ENCODE measurements at places on chromosomes 6 and 20.

DNA sequence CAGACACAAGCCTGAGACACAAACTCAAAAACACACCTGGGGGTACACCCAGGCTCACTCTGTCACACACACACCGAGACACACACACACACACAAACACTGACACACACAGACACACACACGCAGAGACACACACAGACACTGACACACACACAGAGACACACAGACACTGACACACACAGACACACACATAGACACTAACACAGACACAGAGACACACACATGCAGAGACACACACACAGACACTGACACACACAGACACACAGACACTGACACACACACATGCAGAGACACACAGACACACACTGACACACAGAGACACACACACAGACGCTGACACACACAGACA is 14.4 kb upstream of the ABHD16B start:
- no peak for DNase-seq

DNA sequence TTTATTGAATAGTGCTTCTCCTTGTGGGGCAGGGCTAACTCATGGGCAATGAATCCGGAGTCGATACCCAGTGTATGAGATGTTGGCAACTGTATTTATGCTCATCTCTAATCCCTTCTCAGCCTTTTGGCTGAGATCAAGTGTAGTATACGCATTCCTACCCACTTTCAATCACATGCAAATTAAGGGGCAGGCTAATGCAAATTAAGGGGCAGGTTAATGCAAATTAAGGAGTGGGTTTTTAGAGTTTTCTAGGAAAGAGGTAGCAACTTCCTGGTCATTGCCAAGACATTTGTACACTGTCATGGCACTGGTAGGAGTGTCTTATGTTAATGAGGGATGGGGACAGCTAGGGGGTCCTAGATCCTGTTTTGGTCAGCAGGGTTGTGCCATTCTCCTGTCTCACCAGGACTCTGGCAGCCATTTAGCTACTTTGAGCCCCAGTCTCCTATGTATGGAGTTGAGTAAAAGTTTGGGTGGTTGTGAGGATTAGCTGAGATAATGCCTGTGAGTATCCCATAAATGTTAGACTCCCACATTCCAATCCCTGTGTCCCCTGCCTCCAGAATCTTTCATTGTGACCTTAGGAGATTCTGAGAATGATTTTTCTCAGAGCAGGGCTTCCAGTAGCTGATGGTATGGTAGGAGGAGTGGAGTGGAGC is at the start of gene CNBD2:
Gene CNBD2 (plus strand): TSS at position 612 of the 662 bp plus-strand sequence. CDS start 173 bp downstream, outside the sequence.
- no peak for DNase-seq

- no peak for DNase-seq
Observed at GRCh38 chr20:59656417-59656816, 52.1 kb downstream of the PHACTR3 start.

DNA sequence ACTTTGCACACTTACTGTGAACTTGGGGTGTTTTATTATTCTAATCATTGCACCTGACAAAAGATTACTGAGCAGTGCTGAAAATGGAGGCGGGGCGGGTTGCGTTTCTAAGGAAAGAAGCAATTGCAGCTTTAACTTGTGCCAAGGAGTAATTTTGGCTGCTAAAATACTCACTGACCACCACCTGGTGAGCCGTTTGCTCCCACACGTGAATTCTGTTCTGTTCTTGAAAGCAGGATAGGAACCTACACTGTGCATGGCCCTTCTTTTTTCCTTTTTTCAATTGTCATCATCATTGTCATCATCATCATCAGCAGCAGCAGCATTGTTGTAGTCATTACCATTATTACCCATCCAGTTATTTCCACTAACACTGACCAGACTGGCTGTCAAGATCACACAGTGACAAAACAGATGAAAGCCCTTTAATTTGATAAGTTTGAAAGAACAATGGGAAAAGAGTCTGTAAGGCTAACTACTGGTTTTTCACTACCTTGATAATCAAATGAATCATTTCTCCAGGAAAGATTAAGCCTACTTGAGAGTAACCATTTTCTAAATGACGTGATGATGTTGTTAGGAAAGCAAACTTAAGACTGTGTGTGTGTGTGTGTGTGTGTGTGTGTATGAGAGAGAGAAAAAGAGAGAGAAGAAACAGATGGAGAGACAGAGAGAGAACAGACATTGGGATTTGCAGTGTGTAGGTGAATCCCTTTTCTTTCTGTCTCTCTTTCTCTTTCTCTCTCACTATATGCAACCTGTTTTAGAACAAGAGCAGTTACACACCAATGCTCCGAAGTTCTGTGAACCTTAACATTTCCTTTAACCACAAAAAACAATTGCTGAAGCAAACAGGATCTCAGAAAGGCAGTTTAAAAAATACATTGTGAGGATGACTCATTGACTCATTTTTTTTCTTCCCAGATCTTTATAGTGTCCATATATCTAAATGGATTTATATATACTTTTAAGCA is 3.8 kb downstream of the RIPOR2 start:
- no peak for DNase-seq

- DNase-seq: peak; percentile 67
Observed at GRCh38 chr20:35303735-35304491, 11.7 kb upstream of the FAM83C start.

GRCh38 chr6:8435845-8436168 is 462 bp upstream of the SLC35B3 start:
- no peak for DNase-seq

- no peak for DNase-seq
Observed at GRCh38 chr6:147054871-147055270, 149.3 kb upstream of the STXBP5 start.

DNA sequence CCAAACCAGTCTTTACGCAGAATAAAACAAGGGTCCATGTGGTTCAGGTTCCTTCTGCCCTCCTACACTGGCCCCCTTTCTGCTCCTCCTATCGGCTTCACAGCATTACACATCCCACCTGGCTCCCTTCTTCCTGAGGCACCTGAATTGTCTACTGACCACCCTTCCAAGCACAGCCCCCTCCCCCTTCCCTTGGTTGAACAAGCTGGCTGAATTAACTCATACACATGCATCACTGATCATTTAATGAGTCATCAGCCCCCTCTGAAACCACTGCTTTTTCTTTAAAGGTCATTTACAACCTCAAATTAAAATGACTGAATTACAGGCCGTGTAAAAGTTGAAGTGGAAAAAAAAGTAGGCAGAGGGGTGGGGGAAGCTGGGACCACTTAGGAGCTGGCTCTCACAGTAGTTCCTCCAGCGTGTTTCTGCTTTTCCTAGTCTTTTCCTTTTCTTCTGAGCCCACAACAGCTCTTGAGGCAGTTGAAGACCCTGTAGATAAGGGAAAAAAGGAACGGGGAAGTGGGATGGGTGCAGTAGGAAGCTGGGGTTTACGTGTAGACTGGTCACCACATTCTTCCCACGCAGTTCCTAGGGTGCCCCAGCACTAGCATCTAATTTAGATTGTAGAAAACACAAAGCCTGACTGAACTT is 67.6 kb downstream of the FYN start:
- no peak for DNase-seq

DNA sequence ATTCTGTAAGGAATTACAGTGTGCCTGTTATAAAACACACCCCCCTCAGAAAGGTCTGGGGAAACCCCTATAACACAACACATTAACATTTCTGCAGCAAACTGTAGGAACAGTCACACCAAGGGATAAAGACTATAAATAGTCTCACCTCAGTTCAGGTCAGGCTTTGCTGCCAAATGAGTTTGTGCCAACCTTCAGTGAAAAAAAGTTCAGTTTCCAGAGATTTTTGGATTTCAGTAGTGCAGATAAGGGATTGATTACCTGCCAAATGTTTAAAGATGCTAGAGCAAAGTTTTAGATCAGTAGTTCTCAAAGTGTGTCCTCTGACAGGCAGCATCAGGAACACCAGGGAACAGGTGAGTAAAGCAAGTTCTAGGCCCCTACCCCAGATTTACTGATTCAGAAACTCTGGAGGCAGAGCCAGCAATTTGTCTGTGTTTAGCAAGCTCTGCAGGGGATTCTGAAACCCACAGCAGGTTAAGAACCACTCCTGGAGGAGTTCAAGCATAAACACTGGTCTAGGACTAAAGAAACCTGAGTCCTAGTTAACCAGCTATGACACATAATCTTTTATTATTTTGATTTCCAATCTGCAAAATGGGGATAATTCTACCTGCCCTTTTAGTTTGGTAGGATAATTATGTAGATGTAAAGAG is 111.0 kb downstream of the RCAN2 start:
- no peak for DNase-seq

DNA sequence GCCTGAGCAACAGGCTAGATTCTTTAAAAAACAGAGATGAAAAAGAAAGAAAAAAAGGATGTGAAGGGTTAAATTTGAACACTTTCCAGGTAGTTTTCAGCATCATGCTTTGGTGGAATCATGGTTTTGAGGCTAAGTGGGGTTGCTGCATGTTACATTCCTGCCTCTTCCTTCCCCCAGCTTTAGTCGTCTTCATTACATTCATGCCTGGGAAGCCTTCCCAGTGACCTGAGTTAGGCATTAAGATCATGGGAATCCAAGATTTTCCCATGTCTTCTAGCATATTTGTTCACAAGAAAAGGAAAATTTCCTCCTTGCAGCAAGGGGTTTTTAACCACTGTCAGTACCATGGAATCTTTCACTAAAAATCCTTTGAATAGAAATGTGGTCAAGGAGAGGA is 12.0 kb downstream of the TPX2 start:
- DNase-seq: no peak

DNA sequence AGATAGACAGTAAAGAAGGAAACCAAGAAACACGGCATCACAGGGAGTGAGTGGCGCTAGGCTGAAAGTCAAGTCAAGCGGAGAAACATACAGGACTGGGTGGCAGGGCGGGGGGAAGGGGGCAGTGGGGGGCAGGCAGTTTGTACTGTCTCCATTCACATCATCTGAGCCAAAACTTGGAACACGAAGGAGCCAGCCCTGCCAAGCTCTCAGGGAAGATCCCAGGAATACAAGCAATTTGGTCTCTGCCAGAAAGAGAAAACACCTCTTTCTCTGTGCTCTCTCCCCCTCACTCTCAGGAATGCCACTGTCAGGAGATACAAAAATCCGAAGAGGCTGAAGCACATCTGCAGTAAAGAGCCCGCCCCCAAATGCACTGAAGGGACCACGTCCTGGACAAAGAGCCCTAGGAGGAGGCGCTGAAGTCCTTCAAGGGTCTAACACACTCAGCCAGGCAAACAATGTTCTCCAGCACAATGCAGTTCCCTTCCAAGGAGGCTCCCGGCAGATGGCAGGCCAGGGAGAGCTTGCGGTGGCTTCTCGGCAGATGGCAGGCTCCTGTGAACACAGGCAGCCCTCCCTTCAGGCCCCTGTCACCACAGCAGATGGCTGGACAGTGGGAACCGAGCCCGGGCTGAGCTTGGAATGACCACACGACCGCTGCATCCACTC is 90.0 kb downstream of the ATP9A start:
- no peak for DNase-seq

DNA sequence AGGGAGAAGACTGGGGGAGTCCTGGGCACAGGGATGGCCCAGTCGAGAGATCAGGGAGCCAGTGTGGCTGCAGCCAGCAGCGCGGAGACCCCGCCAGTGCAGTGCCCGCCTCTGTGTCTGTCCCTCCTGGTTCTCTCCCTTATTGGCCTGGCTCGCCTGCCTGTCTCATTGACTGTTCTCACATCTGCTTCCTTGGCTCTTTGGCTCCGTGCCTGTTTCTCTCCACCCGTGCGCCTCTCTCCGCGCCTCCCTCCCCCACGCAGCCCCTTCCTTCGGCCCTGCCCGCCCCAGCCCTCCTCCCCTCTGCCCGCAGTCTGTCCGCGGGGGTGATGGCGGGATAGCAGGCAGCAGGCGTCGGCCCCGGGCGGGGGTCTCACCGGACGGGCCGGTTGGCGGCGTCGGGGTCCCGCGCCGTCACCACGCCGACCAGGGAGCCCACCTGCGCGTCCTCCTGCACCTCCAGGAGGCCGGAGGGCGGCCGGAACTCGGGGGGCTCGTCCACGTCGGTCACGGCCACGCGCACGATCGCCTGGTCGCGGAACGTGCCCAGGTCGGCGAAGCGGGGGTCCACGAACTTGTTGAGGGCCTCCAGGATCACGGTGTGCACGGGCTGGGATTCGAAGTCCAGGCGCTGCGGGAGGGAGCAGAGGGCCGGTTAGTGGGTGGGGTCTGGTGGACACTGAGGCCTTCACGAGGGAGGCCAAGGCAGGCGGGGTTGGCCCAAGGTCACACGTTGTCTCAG is 92.0 kb downstream of the CD40 start:
- DNase-seq: no peak

DNA sequence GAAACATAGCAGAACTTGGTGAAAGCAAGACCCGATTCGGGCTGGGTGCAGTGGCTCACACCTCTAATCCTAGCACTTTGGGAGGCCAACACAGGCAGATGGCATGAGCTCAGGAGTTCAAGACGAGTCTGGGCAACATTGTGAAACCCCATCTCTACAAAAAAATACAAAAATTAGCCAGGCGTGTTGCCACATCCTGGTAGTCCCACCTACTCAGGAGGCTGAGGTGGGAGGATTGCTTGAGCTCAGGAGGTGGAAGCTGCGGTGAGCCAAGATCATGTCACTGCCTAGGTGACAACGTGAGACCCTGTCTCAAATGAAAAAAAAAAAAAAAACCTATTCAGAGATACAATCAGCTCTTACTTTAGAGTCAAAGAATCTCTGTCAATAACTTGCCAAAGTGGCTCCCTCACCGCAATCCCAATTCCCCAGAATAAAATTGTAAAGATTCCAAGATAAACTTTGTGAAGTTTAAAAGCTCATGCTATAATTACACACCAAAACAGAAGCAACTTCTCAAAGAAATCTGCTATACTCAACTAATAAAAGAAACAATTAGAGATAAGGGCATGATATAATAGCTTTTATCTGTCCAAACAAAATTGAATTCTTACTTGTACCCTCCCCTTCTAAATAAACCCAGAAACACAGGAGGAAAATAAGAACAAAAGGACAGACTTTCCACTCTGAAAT is 33.6 kb downstream of the CDK19 start:
- no peak for DNase-seq

- no peak for DNase-seq
Observed at GRCh38 chr6:126381498-126381897, 41.6 kb downstream of the CENPW start.

- DNase-seq: no peak
Observed at GRCh38 chr6:139172567-139172966, 37.7 kb downstream of the HECA start.

GRCh38 chr6:20630617-20631548 is 96.6 kb downstream of the CDKAL1 start:
- DNase-seq: no peak

- DNase-seq: no peak
Observed at GRCh38 chr6:9334979-9335378, 899.6 kb upstream of the SLC35B3 start.

Measured in stimulated activated CD4-positive, alpha-beta T cell treated with anti-CD3 and anti-CD28 coated beads, Interleukin-1b, Interleukin-23, amount 100 ng/mL, for 1 hour (primary cell).